Stimulated activated CD8-positive, alpha-beta memory T cell treated with anti-CD3 and anti-CD28 coated beads, Interleukin-7, amount 100 ng/mL, for 24 hours (primary cell): ENCODE measurements at places on chromosomes 11 and 22.

DNA sequence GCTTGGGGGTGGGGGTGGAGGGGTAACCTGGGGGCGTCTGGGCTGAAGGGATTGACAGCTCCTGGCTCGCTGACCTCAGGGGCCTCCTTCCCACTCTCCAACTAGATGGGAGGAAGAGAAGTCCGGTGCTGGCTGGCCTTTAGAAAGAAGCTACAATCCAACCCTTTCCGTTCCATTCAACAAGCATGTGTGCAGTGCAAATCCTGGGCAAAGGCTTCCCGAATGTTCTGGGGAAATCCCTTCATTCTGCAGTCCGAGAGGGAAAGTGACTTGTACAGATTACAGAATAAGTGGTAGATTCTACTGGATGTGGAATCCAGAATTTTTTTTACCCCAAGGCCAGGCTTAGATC is 149.9 kb downstream of the FEZ1 start:
- DNase-seq: no peak

DNA sequence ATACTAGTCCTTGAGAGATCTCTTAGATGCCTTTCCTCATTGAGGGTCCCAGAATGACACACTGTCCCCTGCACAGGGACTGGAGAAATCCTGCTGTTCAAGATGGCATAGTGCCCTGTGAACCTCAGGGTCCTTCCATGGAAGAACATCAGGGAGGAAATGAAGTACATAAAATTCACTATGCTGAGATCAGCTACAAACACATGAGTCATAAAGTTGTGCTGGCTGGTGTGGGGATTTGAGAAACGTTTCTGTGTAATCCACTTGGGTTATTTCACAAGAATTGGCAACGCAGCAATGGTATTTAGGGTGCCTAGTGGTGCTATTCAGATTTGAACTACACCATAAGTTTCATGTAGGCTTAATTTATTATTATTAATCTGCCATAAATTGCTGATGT is 174.4 kb downstream of the MAML2 start:
- no peak for DNase-seq

DNA sequence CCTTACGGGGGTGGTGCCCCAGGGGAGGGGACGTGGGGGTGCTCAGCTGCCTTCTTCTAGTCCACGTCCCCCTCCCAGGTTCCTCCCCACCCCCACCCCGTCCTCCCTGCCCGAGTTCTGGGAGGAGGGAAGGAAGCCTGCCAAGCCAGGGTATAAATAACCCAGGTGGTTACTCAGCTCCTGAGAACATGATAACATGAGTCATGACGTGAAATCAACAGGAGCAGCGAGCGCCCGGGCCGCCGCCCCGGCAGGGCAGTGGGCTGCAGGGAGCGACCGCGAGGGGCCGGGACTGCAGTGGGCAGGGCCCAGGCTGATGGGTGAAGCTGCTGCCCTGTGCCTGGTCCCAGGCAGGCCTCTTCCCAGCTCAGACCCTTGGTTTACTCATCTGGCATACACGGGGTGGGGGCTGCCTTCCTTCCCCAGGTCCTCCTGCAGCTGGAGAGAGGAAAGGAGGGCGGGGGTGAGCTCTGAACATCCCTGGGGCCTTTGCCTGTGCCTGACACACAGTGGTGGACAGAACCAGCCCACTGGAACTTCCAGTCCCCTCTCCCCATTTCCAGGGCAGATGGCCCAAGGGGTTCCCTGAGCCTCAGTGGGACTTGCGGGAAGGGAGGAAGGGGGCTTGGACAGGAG is 8.8 kb upstream of the PDGFB start:
- no peak for DNase-seq

DNA sequence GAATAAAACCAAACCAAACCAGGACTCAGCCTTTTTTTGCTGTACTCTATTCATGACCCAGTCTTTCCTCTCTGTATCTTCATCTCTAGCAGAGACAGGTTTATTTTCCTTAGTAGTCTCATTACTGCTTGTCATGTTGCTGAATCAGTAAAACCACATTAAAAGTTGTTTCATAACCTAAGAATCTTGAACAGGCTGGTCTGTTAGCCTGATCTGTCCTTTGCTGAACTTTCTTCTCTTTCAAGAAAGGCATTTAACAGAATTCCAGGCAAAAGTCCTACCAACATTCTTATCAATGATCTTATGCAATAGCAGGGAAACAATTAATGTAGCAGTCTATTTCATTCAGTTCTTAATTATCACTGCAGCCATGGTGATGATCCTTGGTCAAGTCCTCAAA is 197.7 kb downstream of the CASP12 start:
- DNase-seq: no peak

DNA sequence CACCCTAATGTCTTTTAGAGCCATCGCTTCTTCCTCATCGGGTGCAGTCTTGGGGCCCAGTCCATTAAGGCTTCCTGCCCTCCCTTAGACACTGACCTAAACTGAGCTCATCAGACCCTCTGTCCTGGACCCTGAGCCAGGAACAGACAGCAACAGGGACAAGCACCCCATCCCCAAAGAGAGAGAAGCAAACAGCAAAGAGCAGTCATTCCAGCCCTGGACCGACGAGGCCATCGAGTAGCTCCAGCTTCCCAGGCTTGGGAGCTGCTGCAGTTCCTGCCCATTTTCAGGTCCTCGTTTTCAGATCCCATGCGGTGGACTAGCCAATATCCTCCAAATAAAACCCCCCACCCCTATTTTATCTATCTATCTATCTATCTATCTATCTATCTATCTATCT is 25.8 kb upstream of the CACNG2 start:
- no peak for DNase-seq

- DNase-seq: no peak
Observed at GRCh38 chr11:72179804-72180396, 12.0 kb upstream of the FOLR1 start.

GRCh38 chr22:47586038-47586437 is 823.6 kb downstream of the TBC1D22A start:
- no peak for DNase-seq

DNA sequence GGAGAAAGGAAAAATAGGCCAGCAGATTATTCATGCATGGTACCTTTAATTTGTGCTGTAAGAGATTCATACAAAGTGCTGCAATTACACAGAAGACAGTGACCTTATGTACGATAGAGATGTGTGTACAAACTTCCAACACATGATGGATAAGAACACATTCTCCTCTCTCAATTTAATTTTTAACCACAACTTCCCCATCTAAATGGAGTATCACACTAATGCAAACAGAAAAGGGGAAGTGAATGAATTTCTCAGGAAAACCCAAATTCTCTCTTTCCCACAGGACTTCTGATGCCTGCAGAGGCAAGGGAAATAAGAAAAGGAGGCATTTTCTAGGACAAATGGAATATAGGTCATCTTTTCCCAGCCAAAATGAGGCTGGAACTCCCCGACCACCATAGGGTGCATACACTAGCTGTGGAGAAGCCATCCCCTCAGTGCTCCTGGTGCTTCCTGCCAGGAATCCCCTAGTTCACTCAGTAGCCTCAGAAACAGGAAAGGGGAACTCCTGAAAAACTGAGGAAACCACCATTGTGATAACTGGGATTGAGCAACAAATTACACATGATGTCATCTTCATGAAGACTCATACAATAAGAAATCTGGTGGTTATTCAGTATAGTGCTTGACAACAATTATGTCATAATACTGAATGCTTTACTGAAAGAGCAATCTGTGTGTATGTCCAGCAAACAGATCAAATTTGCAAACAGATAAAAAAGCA is 22.4 kb downstream of the MMP10 start:
- DNase-seq: no peak

GRCh38 chr11:88194990-88195389 is 19.7 kb upstream of the RAB38 start:
- DNase-seq: no peak

GRCh38 chr22:48477031-48477721 is 1350.5 kb downstream of the BRD1 start:
- no peak for DNase-seq

DNA sequence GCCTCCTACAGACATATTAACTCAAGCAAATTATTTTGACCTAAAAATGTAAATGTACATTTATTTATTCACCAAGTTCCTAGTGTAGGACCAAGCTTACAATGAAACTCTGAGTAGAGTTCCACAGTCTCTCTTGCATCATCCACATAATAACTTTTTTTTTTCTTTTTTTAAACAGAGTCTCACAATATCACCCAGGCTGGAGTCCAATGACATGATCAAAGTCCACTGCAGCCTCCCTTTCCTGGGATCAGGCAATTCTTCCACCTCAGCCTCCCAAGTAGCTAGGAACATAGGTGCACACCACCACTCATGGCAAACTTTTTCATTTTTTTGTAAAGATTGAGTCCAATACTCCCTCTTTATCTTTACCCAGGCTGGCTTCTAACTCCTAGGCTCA is 28.0 kb downstream of the FEZ1 start:
- DNase-seq: no peak

GRCh38 chr22:25903294-25903693 is 161.3 kb downstream of the MYO18B start:
- DNase-seq: no peak

DNA sequence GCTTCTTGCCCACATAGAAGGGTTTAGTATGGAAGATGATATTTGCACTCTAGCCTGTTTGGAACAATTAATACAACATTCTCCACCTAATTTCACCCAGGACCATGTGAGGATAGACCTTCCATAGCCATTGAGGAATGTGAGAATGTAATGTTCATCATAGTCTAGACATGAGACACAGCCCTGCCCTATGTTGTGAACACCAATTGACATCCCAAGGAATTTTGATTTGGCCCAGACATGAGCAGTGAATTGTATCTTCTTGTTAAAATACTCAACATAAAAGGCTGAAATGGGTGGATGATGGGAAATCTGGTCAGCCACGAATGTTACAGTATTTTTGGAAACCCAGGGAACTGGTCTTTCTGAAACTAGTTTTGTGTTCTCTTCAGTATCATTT is 892.3 kb upstream of the CHORDC1 start:
- DNase-seq: no peak

DNA sequence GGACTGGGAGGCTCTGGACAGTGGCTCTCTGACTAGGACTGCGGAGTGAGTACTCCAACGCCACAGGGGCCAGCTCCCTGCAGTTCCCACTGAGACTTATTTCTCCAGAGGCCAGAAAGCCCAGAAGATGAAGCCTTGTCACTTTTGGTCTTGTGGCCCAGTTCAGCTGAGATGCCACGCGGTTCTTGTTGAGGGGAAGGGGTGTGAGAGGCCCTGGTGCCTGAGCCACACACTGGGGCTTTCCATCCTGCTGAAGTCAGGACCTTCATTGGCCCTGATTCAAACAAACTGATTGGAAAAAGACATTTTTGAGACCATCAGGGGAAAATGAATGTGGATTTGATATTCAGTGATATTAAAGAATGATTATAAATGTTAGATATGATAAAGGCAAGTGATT is 73.6 kb downstream of the UBASH3B start:
- no peak for DNase-seq

DNA sequence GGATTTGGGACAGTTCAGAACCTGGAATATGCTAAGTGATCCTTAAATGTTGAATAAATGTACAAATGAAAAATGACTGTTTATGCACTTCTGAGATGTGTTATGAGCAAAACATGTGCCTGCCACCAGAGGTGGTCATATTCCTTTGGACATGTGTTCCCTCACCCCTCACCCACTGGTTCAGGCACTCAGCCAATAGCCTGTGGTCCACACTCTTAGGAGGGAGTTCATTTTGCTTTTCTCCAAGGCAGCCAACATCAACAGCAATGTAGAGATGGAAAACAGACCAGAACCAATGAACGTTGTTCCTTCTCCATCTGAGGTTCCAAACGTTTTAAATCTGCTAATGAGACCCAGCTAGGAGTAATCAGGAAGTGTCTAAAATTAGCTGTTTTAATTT is 44.0 kb downstream of the RPUSD4 start:
- no peak for DNase-seq

GRCh38 chr11:126607374-126607773 is 251.9 kb downstream of the ST3GAL4 start:
- DNase-seq: no peak

DNA sequence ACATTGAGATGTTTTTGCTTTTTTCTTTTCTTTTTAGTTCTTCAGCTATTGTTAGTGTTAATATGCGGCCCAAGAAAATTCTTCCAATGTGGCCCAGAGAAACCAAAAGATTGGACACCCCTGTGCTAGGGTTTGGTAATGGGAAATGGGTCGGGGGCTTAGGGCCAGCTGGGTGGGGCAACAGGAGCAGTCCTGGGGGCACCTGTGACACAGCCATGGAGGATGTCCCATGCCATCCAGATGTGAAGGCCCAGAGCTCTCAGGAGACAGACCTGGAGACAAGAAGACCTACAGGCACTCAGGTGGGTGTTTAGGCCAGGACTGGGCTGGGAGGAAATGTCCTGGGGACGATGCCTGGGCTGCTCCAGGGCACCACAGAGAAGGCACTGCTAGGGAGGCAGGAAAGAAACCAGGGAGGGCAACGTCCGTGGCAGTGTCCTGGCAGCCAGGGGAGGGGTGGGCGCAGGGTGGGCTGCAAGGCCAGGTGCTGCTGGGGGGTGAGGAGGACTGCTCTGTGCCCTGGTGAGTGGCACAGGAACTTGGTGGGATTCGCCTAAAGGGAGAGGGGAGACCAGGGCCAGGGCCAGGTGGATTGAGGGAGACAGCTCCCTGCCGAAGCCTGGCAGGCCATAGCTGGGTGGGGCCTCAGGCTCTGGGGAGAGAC is 21.4 kb downstream of the RELT start:
- DNase-seq: no peak

- DNase-seq: no peak
Observed at GRCh38 chr11:28526406-28526751, 418.2 kb downstream of the METTL15 start.

DNA sequence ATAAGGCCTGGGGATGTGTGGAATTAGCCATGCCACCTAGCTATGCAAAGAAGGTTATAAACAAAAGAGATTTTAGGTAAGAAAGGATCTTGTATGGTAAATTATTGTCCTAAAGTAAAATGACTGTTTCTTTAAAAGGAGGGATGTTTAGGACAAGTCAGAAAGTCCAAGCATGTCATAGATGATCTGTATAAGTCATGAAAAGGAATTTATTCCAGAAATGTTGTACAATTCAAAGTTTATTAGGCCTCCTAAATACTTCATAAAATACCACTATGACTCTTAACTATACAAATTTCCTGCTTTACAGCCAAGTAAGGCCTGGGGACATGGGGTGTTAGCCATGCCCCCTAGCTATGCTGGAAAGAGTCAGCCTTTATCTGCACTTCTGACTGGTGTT is 22.7 kb downstream of the OR5A2 start:
- no peak for DNase-seq

DNA sequence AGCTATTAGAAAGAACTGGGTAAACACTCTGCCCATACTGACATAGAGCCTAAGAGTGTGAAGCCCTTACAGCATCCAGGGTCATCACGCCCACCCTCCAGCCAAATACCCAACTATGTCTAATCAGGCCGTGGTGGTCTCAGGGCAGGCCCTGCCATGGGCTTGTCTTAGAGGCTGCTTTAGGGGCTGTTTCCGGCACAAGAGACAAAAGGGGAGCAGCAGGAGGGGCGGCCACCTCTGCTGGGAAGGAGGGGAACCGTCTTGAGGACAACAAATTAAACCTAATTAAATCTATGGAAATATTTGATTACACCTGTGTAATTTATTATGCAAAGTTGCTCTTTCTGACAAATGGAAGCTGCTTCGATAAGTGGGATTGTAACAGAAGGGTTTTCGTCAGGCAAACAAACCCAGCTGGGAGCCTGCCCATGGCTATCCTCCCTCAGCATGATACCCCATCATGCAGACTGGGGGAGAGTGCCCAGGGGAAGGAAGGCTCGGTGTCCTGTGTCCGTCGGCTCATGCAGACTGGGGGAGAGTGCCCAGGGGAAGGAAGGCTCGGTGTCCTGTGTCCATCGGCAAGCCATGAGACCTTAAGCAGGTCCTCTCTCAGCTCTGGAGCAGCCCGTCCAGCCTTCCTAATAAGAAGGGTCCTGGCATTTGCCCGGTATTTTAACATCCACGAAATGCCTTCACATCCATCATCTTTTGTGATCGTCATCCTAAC is 163.6 kb upstream of the B3GAT1 start:
- DNase-seq: no peak

GRCh38 chr11:122633219-122633829 is 22.2 kb upstream of the UBASH3B start:
- no peak for DNase-seq
